Choroid plexus epithelial cell (primary cell): ENCODE measurements at places on chromosomes 16 and 17.

GRCh38 chr16:70805787-70806186 lies 4.8 kb upstream of the VAC14 start:
- peak; percentile 78 for DNase-seq

DNA sequence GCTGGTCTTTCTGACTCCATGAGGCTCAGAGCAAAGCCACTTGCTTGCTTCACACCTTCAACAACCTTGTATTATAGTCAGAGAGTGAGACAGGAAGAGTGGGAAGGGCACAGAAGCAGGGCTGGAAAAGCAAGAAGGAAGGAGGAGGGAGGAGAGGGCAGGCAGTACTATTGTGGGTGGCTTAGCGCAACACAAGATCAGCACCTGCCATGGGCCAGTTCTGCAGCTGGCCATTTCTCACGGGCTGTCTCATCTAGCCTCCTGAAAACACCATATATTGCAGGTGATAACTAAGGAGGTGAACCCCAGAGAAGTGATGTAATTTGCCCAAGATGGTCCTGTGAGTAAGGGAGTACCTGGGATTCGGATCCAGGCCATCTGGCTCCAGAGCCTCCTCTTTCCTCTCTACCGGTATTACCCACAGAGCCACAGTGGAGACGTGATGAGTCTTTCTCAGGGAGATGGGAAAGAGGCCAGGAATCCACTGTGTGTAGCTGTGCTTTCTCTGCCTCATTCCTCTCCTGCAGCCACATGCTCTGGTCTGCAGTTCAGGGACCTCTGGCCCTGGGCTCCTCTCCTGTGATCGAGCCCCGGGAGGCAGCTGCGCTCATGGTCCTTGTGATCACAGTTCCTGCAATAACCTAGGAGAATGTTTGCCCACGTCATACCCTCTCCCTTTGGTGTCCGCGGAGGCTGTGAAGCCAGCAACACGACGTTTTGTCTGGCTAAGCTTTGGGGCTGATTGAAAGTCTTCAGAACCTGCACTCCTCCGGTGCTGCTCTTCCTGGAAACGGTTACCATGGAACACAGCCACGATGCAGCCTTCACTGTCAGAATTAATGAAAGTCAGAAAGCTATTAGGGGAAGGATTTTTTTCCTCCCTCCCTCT lies 178.1 kb upstream of the CCL2 start:
- no peak for DNase-seq

GRCh38 chr16:49834531-49835151 lies 21.3 kb downstream of the ZNF423 start:
- DNase-seq: peak; percentile 55

DNA sequence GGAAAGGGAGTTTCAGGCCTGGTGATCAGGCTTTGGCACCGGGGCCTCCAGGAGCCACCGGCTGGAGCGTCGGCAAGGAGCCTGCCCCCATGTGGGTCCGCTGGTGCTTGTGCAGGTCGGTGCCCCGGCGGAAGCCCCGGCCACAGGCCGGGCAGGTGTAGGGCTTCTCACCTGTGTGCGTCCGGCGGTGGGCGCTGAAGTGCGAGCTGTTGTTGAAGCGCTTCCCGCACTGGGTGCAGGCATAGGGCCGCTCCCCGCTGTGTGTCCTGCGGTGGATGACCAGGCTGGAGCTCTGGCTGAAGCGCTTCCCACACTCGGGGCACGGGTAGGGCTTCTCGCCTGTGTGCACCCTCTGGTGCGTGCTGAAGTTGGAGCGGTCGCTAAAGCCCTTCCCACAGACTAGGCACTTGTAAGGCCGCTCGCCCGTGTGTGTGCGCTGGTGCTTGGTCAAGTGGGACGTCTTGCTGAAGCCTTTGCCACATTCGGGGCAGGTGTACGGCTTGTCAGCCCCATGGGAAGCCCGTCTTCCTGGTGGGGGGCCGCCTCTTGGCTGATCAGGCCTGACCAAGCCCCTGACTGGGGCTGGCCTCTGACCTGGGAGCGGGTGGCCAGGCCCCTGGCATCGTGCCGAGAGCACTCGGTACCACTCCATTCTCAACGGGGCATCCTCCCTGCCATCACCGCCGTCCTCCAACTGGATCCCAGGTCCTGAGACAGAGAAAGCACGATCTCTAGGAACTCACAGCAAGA lies 14.4 kb downstream of the ZNF500 start:
- DNase-seq: no peak

- no peak for DNase-seq
These were observed 5.4 kb downstream of the RHBDF2 start for GRCh38 chr17:76495663-76496400.
